ENCODE measurements at places on chromosomes 1 and 21. TPM values are rescaled to one million over a fixed set of nuclear protein-coding genes. Genes with fewer than 3 reads are reported as not detected.

Gene LCK
- total RNA-seq, result 1.1 TPM

DNA sequence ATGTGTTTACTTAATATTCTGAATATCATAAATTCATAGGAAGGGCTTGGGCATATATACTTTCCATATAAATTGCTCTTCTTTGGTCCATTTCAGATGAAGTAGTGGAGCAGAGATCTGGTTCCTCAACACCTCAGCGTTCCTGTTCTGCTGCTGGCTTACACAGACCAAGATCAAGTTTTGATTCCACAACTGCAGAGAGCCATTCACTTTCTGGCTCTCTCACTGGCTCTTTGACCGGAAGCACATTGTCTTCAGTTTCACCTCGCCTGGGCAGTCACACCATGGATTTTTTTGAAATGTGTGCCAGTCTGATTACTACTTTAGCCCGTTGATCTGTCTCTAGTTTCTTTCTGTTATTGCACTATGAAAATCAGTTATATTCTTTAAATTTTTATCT is 62.3 kb downstream of the PRKAA2 start:
- DNase-seq, result no peak

DNA sequence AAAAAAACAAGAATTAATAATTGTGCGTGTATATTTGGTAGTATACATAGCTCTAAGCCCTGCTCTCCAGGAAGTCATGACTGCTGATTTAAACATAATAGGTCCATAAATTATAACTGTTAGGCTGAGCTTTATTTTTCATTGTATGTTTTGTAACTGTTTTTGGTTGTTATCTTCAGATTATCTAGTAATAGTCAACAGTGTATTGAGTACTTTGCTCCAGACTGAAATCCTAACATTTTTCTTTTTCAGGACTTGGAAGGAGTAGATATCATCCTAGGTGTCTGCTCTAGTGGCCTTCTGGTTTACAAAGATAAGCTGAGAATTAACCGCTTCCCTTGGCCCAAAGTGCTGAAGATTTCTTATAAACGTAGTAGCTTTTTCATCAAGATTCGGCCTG is 90.9 kb downstream of the TMEM200B start:
- DNase-seq, result no peak

GRCh38 chr21:25323356-25323949 is 283.8 kb downstream of the MRPL39 start:
- DNase-seq, result no peak

DNA sequence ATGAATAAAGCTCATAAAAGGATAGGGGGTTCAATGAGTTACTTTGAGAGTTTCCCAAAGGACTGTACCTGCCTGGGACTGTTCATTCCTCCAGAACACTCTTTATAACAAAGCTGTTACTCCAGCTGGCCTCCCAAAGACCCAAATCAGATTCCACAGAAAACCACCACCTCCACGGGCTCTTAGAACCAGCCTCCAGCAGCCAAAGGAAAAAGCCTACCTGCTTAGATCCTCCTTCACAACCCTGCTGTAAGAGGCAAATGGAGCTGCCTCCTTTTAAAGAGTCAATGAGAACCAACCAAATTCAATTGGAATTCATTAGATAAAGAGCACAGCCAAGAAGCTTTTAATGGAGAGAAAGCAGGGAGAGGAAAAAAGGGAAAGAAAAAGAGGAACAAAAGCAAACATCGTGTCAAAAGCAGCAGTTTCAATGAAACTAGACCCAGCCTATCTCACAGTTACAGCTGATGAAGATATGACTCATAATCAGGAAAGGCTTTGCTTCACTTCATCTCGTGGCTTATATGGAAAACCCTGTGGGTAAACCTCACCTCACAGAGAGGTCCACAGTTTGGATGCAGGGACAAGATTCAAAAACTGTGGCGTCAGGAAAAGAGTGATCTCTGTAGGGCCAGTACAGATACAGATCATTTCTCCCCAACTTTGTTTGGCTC is 27.8 kb upstream of the FMO4 start:
- peak; percentile 79 for DNase-seq

GRCh38 chr1:38820860-38821259 is 38.7 kb downstream of the RRAGC start:
- DNase-seq, result no peak

Gene TMEM82
- not detected for total RNA-seq

- DNase-seq, result no peak
Measured at GRCh38 chr1:10625076-10625475, 150.3 kb downstream of the PEX14 start.

Gene SMCP
- not detected for total RNA-seq

- DNase-seq, result no peak
Measured at GRCh38 chr1:102107441-102107840, 110.7 kb upstream of the OLFM3 start.

Gene SGIP1
- 0.11 TPM for total RNA-seq

Gene AMY1A
- total RNA-seq, result not detected

DNA sequence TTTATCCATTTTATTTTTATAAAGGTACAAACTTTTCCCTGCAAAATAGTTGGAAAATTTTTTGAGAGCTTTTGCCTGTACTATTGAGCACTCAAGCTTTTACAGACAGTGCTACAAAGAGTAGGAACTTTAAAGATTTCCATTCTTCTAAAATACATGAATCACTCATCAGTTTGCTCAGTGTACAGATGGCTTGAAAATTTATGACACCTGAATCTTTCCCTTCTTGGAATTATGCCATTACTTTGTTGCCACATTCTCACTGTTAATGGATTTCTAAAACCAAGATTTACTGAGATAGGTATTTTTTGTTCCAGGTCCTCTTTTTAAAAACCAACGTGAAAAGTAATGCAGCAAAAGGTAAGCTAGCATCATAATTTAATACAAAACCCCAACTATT is 76.0 kb downstream of the GPATCH2 start:
- DNase-seq, result peak; percentile 2

- DNase-seq, result no peak
Measured at GRCh38 chr1:156346636-156347035, 8.3 kb downstream of the TSACC start.

- DNase-seq, result no peak
Measured at GRCh38 chr1:26352338-26352679, 1.6 kb downstream of the CRYBG2 start.

DNA sequence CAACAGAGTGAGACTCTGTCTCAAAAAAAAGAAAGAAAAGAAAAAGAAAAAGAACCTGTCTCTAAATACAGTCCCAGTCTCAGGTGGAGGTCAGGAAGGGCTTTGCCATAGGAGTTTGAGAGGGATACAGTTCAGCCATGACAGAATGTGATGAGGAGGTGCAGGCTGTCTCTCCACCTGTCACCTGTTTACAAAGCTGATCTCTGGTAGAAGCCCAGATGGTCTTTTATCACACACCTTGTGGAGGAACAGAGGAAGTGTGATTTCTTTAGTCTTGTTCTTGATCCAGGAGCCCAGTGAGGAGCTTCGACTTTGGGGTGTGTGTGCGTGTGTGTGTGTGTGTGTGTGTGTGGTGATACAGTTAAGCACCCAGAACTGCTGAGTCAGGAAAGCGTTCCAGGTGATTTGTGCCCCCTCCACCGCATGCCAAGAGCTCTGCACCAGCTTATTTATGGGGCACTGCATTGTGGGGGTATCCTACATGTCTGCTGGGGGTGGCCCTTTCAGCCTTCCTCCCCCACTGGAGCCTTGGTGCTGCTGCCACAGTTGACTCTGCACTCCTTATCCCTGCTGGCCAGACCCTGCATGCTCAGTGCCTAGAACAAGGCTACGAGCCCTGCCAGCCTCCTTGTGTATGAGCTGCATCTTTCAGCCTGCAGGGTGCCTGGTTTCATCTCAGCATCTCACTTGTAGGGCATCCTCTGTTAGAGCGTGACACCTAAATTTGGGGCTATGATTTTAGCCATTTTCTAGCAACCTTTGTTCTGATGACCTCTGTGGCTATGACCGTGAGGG is 19.3 kb downstream of the DOP1B start:
- no peak for DNase-seq

- peak; percentile 92 for DNase-seq
Measured at GRCh38 chr1:151989211-151989862, 4.3 kb downstream of the S100A10 start.

- peak; percentile 71 for DNase-seq
Measured at GRCh38 chr1:168466092-168466713, 77.6 kb downstream of the XCL2 start.

Gene CFAP74
- 0.07 TPM for total RNA-seq

GRCh38 chr1:115537415-115537814 is 104.4 kb upstream of the VANGL1 start:
- DNase-seq, result no peak

GRCh38 chr1:190338829-190339228 is 138.8 kb downstream of the BRINP3 start:
- DNase-seq, result no peak

DNA sequence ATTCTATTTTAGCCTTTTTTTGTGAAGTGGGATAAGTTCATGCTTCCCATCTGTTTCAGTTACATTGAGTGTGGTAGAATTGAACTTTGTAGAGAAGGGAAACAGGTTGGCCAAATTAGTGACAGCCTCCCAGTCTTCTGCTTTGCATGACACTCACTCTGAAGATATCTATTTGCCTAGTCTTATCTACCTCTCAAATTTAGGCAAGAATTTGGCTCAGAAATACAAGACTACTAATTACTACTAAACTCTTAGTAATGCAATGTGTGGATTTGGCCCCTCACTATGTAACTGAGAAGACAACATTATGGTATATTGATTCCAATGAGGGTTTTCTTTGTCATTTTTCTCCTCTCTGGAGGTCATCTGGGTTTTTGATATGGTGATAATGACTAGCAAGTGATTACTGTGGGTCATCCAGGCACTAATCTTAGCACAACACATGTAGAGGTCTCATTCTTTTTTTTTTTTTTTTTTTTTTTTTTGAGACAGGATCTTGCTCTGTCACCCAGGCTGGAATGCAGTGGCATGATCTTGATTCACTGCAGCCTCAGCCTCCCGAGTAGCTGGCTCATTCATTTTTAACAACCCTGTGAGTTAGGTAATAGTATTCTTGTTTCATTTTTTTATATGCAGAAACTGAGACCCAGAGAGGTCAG is 6.3 kb downstream of the FAM20B start:
- no peak for DNase-seq

Gene C1orf226
- total RNA-seq, result 0.71 TPM

DNA sequence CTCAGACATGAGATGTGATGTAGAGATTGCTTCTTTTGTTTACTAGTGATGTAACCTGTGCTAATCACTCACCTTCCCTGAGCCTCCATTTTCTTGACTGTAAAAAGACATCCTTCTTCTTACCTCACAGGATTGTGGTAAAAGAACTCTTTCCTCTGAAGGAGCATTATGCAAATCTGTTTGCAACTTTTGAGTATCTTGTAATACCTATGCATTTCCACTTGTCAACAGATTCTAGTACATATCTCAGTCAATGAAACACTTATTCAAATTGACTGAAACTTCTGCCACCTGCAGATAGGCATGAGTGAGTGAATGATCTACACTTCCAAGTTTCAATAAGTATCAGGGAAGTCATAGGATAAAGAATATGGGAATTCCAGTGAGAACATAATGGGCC is 174.7 kb downstream of the HHIPL2 start:
- DNase-seq, result no peak

- DNase-seq, result no peak
Measured at GRCh38 chr1:64568171-64568450, 98.2 kb downstream of the CACHD1 start.

- DNase-seq, result no peak
Measured at GRCh38 chr1:184910691-184911091, 63.6 kb downstream of the NIBAN1 start.

Gene FMO3
- total RNA-seq, result not detected

- DNase-seq, result no peak
Measured at GRCh38 chr1:116755681-116756080, 1.5 kb downstream of the CD2 start.

Gene PFKL
- total RNA-seq, result 104 TPM

GRCh38 chr1:240054109-240054701 is 37.5 kb upstream of the FMN2 start:
- DNase-seq, result no peak

GRCh38 chr21:26443867-26444266 is 129.2 kb downstream of the CYYR1 start:
- DNase-seq, result peak; percentile 61

- DNase-seq, result no peak
Measured at GRCh38 chr1:44460107-44460882, 55.2 kb downstream of the RNF220 start.

Gene CBR3
- total RNA-seq, result 6.2 TPM

Data from foreskin keratinocyte (primary cell).